IMR-90 (cell line): ENCODE measurements at places on chromosomes 3 and 15. TPM values are rescaled to one million over a fixed set of nuclear protein-coding genes. Genes with fewer than 3 reads are reported as not detected.

- no peaks in the 10 kb centered on the region for H3K4me1 ChIP-seq
- no peak overlapping the region for H3K27ac ChIP-seq
- no peak overlapping the region for H3K4me3 ChIP-seq
- DNase-seq: no peak
- H3K27me3 ChIP-seq: no peaks in the 10 kb centered on the region
- H3K36me3 ChIP-seq: no peaks in the 10 kb centered on the region
These were observed 37.0 kb upstream of the PIK3R4 start for GRCh38 chr3:130783629-130784028.

GRCh38 chr15:88748081-88748480 is 55.2 kb upstream of the ACAN start:
- DNase-seq: no peak
- peaks cover 12% of the 10 kb centered on the region for H3K27me3 ChIP-seq
- H3K4me1 ChIP-seq: peaks cover 6% of the 10 kb centered on the region
- no peak overlapping the region for H3K27ac ChIP-seq
- no peak overlapping the region for H3K4me3 ChIP-seq

DNA sequence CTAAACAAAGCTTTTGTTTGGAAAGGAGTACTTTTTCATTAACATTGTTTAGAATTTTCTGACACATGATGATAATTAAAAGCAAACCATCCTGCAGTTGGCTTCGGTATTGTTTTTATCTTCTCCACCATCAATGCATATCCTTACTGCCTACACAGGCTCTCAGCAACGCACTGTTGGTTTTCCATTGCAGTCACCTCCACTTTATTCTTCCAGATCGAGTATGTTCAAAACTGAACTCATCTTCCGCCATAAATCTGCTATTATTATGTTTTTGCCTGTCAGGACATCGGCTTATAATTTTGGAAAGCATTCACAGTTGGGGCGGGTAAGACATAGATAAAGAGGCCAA is 589 bp upstream of the SENP5 start:
- H3K36me3 ChIP-seq: no peaks in the 10 kb centered on the region
- peaks cover 4% of the 10 kb centered on the region for H3K4me1 ChIP-seq
- peak overlapping the region; percentile 96; the same call in 1 of the 2 replicates for H3K27ac ChIP-seq
- no peaks in the 10 kb centered on the region for H3K27me3 ChIP-seq
- DNase-seq: no peak
- peak overlapping the region; percentile 92 for H3K4me3 ChIP-seq

SPSB4 gene
- not detected in 2 replicates for total RNA-seq

FAM81A gene
- not detected in 2 replicates for total RNA-seq
